ENCODE measurements at places on chromosomes 16 and 17.
A peak's percentile ranks its signal among the peaks of the same experiment; 100 is the strongest.

DNA sequence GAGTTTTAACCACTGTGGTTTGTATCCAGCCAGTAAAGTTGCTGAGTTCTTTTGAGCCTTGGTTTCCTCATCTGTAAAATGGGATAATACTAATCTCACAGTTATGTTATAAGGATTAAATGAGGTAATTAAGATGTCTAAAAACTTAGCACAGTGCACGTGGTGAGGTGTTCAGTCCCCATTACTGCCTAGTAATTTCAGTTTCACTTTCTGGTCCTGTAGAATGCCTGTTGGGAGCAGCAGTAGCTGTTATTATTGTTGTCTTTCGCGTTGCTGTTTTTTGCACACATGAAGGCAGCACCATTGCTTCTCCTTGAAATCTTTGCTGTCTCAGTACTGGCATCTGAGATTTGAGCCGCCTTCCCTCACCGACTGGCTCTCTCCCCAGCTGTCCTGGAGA, 182.4 kb downstream of the DNAH9 start:
- no peak for DNase-seq

GRCh38 chr16:25018972-25019617, 3.9 kb upstream of the ARHGAP17 start:
- no peak for DNase-seq

GRCh38 chr16:1520461-1520860, 13.0 kb upstream of the TMEM204 start:
- no peak for DNase-seq

DNA sequence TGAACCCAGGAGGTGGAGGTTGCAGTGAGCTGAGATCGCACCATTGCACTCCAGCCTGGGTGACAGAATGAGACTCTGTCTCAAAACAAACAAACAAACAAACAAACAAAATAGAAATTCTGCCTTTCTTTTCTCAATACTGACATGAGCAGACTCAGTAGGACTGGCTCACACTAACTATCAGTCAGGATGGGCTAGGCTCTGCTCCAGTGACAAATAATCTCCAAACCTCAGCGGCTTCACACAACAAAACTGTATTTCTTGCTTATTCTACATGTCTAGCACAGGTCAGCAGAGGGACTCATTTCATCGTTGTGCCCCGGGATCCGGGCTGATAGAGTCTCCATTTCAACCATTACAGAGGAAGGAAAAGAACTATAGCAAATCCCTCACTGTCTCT, 26.5 kb upstream of the N4BP1 start:
- DNase-seq: no peak

DNA sequence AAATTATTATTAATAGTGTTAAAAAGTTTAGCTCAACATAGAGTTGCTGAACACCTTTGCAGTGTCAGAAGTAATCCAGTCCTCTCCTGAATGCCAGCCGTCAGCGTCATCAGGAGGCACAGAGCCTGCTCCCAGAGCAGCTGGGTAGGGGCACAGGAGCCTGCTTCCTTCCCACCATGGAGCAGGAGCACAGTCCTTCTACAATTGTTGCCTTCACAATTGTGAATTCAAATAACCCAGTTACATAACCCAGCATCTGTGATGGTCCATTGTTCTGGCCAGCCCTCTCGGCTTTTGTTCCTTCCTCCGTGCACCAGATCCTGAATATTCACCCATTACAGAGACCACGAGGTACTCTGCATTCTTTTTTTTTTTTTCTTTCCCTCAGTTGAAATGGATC, 393.9 kb upstream of the MAF start:
- no peak for DNase-seq

- DNase-seq: no peak
Measured at GRCh38 chr16:4206680-4207079, 35.2 kb downstream of the SRL start.

GRCh38 chr16:4109250-4109736, 6.9 kb downstream of the ADCY9 start:
- no peak for DNase-seq

- peak; percentile 76 for DNase-seq
Measured at GRCh38 chr17:62675260-62675659, 47.8 kb downstream of the MRC2 start.

Measured in left hindlimb (tissue), 1 donor.